ENCODE measurements at places on chromosomes 5 and 9.

DNA sequence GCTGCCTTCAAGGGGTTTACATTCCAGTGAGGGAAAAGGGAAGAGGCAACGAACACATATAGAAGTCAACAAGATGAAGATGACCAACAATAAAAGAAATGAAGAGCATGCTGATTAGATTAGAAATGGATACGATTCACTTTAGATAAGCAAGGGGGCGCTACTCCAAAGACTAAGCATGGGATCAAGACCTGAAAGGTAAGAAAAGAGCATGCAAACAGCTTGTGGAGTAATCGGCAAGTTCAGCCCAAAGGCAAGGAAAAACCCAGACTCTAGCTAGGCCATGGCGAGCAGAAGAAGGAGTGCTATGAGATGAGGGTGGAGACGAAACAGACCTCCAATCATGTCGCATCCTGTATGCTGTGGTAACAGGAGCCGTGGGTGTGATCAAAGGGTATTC lies 124.4 kb downstream of the FANCC start:
- no peak for DNase-seq

- DNase-seq = no peak
Measured at GRCh38 chr5:176353533-176353932, 8.0 kb downstream of the KIAA1191 start.

- DNase-seq = no peak
Measured at GRCh38 chr5:58804291-58804690, 221.4 kb downstream of the RAB3C start.

DNA sequence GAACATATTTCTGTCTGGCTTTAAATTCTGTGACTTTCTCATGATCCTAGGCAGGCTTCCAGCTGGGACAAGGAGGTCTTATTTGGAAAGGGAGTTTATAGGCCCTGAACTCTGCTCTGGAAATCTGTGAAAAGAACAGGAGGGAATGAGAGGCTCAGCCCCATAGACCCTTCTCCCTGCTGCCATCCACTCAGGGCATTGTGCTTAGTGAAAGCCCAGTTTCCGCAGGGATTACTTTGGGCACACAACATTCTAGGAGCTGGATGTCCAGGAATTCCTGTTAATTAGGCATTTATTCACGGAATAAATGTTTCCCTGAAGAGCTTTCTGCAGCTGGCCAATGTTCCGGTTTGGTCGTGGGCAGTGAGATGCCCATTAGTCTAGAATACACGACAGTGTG lies 32.7 kb upstream of the COL15A1 start:
- DNase-seq = no peak

GRCh38 chr9:121059998-121060636 lies 10.0 kb upstream of the C5 start:
- peak; percentile 50 for DNase-seq

GRCh38 chr9:94882966-94883641 lies 156.6 kb downstream of the AOPEP start:
- no peak for DNase-seq

GRCh38 chr9:27131731-27132130 lies 22.7 kb downstream of the TEK start:
- no peak for DNase-seq

DNA sequence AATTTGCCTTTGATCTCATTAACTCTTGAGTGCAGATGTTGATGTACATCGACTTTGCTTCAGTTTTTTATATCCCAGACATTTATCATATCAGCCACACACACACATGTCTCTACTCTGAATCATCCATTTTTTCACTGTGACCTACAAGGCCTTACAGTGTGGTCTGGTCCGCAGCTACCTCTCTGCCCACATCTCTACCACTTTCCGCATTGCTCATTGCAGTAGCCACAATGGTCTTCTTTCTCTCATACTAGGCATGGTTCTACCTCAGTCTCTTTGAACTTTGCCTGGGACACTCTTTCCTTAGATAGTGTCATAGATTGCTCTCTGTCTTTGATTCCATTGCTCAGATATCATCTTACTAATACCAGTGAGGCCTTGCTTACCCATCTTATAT lies 87.9 kb upstream of the FSD1L start:
- peak; percentile 28 for DNase-seq

DNA sequence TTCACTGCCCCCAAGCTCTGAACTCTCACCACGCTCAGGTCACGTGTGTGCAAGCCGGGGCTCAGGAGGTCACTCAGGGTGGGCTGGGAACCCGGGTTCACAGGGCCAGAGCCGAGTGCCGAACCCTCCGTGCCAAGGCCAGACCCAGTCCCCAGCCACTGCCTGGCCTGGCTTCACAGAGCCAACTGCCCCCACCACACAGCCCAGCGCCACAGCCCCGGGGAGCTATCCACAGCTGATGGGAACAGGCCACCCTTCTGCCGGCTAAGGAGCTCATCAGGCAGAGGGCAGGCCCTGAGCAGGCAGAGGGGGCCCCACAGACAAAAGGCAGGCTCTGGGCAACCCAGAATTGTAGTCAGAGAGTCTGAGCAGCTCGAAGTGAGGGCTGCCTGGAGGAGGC lies 117.0 kb downstream of the VAV2 start:
- DNase-seq = no peak

- DNase-seq = peak; percentile 93
Measured at GRCh38 chr9:36036780-36037548, at the start of gene RECK. Gene RECK, plus strand, starts transcription at chr9:36036913. Its CDS starts 86 bp downstream, at chr9:36036999.

GRCh38 chr9:73871636-73872035 lies 625.5 kb upstream of the RORB start:
- DNase-seq = no peak

DNA sequence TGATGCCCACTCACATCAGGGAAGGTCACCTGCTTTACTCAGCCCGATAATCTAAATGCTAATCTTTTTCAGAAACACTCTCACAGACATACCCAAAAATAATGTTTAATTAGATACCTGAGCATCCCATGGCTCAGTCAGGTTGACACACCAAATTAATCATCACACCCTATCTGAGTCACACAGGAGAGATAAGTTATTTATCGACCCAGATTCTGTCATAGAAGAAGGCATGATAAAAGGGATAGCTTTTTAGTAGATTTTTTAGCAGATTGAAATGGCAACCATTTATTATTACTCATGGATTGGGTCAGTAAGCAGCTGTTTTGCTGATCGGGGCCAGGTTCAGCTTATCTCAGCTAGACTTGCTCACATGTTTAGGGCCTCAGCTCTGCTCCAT lies 97.8 kb upstream of the TYRP1 start:
- no peak for DNase-seq

GRCh38 chr5:33340195-33340594 lies 100.6 kb upstream of the TARS1 start:
- DNase-seq = no peak

GRCh38 chr5:151083081-151083676 lies 2.3 kb upstream of the TNIP1 start:
- no peak for DNase-seq

GRCh38 chr5:131245948-131246347 lies 17.9 kb upstream of the CDC42SE2 start:
- DNase-seq = no peak

DNA sequence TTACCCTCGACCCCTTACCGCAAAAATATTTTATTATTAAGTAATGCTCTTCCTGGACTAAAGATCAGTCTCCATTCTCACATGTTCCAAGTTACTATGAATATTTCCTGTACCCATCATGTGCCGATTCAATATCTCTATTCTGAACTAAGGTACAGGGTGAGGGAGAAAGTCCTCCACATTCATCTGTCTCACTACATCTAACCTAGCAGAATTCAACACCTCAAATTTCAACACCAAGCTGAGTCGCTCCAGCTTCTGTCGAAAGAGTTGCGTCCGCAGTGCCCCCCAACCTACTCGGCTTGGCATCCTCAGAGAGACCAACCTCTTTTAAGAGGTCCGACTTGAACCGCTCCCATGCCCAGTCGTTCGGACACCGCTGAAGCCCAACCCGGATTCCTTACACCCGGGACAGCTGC lies 1.0 kb downstream of the CERT1 start:
- peak; percentile 34 for DNase-seq

DNA sequence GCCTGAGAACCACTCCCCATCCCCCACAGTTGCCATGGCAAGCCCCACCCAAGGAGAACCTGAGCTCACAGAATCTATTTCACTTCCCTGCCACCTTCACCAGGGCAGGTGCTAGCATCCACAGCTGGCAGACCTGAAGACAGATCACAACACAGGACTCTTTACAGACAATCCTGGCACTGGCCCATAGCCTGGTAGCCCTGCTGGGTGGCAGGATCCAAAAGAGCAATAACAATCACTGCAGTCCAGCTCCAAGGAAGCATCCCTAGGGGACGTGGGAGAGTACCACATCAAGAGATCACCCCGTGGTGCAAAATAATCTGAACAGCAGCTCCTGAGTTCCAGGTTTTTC lies 463.2 kb upstream of the PIK3R1 start:
- no peak for DNase-seq

DNA sequence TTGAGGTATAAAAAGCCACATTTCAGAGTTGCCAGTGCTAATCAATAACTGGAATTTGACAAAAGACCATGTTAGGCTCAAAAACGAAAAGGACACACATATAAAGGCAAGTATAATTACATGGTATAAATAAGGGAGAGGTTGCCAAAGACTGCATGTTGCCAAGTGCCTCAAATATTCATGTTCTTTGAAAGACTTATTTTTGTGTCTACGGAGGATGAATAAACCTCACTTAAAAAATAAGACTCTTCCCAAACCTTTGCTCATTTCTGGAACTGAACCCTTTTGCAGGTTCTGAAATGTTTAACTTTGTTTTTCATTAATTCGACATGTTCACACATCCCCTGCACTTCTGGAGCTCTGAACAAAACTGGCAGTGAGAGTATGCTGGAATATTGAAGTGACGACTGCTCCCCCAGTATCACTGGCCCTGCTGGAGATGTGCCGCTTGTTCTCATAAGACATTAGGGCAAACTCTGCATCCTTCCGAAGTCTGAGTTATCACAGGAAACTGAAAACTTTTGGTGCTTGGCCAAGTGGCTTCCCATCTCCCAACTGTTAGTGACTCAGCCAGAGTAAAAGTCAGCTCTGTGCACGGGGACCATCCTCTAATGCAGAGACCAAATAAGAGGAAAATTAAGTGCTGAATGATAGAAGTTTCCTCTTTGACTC lies 336.8 kb downstream of the GLIS3 start:
- peak; percentile 80 for DNase-seq

GRCh38 chr9:110028271-110028670 lies 179.7 kb downstream of the C9orf152 start:
- no peak for DNase-seq

DNA sequence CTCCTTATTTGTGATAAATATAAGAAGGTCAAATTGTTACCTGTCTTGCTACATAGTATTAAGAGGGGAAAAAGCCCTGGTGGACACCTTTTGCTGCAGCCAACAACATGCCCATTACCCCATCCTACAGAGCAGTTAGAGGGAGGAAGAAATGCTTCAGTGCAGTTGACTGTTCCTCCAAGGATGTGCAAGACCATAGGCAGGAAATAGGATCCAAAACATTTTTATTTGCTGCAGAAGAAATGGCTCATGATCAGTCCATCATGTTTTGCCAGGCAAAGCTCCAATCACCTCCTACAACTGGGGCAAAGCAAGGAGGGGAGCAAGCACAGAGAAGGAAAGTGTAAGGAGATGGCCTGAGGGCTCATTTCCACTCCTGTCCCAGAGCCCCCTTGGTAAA lies 399.1 kb upstream of the PIK3R1 start:
- no peak for DNase-seq

- DNase-seq = no peak
Measured at GRCh38 chr9:93864032-93864431, 91.1 kb downstream of the BARX1 start.

DNA sequence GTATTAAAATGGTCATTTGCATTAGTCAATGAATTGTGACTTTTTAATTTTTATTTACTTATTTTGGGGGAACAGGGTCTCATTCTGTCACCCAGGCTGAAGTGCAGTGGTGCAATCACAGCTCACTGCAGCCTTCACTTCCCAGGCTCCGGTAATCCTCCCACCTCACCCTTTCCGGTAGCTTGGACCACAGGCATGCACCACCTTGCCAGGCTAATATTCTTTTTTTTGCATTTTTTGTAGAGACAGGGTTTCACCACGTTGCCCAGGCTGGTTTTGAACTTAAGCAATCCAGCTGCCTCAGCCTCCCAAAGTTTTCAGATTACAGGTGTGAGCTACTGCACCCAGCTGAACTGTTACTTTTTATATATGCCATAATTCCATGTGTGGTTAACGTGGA lies 143.4 kb downstream of the FBXL17 start:
- DNase-seq = no peak

- DNase-seq = peak; percentile 90
Measured at GRCh38 chr5:72347801-72348308, 27.7 kb downstream of the PTCD2 start.

- DNase-seq = no peak
Measured at GRCh38 chr9:15115041-15115440, 192.0 kb downstream of the TTC39B start.

DNA sequence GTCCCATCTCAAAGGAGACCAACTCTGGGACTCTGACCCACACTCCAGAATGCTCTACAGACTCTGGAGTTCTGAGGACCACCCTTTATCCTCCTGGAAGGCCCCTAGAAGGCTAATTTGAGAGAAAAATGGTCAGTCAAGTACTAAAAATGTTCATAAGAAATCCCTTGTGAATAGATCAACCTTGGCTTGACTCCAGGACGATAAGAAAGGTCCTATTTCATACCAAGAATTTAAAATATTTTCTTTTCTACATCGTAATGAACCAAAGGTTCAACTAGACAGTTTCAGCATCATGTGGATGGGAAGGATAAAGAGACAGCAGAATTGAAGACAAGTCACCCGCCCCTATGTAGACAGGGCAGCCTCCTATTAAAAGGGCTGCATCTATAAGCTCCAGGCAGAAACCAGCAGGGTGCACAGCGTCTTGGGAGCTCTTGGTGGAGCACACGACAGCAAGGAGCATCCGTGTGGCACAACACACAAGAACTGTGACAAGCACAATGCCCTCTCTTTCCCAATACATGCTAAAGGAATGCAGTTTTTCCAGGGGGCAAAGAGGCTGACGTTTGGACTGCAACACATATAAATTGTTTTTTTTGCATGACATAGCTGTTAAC lies 38.3 kb downstream of the RASEF start:
- DNase-seq = no peak

DNA sequence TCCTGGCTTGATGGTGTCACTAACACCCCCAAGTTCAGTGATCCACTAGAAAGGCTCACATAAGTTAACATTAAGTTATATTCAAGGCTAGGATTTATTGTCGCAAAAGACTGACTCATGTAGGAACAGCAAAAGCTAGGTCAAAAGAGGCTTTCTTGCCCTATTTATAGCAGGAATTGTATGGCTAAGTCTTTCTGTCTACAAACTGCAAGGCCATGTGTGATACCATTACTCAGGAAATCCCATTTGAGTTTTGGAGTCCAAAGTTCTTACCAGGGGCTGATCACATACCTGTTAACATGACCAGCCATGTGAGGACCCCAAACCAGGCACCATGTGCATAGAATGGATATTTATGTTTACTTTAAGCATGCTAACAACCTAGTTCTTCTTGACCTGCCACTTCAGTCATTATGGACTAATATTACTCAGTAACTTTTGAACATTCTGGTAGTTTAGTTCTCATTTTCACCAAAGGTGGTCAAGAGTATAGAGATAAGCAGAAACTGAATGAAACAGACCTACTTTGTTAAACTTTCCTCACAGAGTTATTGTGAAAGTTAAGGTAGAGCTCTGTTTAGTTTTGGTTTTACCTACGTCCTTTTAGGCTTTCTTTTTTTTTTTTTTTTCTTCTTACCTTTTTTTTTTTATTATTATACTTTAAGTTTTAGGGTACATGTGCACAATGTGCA lies 281.1 kb downstream of the FER start:
- DNase-seq = no peak

Measured in HFFc6 (cell line).